EH (cell line): ENCODE measurements at places on chromosomes 2 and 18.
A peak's percentile ranks its signal among the peaks of the same experiment; 100 is the strongest.

DNA sequence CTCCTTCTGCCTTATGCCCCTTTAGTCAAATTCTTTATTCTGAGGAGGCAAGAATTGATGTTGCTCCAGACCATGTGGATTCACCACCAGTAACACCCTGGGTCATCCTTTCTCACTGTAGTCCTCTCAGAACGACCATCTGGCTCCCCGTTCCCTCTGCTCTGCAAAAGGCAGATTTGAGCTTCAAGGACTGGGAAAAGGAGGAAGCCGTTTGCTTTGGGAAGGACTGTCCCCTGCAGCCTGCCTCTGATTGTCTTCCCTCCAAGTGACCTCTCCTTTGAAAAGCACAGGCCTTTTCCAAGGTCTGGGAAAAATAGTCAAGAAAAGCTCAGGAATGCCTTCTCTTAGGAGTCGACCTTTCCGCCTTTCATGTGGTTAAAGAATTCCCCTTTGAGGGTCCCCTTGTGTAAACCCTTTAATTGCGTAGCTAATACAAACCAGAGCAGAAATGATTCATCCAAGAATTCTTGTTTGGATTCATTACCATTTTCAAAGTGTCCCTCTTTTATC lies 130.1 kb upstream of the COPS8 start:
- DNase-seq: peak; percentile 6

- DNase-seq: no peak
Observed at GRCh38 chr2:147468349-147468748, 376.5 kb upstream of the ACVR2A start.

DNA sequence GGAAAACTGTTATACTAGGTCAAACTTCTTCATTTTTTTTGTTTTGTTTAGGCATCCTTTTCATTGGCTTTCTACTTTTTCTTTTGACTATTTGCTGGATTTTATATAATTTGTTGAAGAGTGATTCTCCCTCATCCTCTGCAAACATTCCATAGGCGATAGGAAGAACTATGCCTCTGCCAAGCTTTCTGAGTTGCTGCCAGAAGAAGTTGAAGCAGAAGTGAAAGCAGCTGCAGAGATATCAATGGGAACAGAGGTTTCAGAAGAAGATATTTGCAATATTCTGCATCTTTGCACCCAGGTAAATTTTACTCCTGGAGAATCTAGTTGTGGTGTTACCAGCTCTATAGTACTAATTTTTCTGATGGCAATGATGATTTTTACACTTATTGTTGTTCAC lies 25.4 kb downstream of the NOP58 start:
- peak; percentile 18 for DNase-seq

- no peak for DNase-seq
Observed at GRCh38 chr2:193539188-193539587, 1344.5 kb upstream of the TMEFF2 start.

- no peak for DNase-seq
Observed at GRCh38 chr2:97691166-97691565, 21.7 kb downstream of the C2orf92 start.

GRCh38 chr2:207469451-207469850 lies 60.3 kb upstream of the CREB1 start:
- DNase-seq: no peak

- DNase-seq: peak; percentile 86
Observed at GRCh38 chr2:176419591-176420071, 150.4 kb downstream of the MTX2 start.

DNA sequence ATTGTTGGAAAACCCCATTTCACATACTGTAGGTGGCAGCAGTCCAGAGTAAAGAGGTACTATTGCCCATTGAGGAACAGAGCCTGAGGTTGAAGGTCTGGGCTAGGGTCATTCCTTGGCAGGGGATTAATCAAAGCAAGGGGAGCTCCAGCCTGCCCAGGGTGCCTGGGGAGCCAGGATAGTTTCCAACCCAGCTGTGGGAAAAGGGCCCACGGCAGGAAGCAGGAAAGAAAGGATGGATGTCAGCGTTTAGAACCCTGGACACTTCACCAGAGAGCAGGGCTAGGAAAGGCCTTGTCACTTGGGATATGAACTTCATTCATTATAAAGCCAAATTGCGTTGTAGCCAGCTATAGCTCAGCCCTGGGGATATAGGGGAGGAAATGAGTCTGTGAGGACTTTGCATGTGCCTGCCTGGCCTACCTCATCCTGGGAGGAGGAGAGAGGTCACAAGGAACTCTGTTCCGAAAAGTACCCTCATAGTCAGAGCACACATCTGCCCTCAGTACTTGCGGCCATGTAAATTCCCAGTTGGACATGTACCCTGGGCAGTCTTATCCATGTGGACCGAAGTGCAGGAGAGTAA lies 140.2 kb upstream of the COPS8 start:
- DNase-seq: no peak

DNA sequence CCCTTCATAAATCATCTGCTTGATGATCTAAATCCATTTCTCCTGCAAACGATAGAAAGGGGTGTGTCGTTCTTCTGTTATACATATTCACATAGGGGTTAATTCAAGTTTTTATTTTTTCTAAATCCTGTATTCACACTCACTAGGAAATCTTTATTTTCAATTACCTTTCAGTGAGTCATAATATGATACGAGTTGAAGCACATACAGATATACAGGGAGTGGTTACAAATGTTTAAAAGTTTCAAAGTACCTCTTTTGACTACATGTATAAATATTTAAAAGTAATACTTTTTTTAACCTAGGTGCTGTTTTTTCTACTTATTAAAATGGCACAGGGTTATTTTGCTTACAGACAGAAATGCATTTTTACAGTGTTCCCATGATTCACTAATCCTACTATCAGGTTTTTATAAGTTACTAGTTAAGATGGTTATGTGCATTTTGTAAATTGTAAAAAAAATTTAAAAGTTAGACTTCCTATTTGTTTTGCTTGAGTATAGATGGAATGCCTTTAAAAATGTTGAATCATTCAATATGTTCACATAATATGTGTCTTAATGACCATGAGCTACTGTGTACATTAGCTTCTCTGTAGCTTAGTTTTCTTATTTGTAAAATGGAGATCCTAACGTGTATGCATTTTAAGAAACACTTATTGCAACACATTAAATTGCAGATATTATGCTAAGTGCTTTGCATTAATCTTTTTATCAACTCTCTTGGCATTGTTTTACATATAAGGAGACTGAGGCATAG lies 1378.1 kb downstream of the DSC3 start:
- DNase-seq: no peak

- DNase-seq: no peak
Observed at GRCh38 chr18:8800876-8801262, 95.5 kb downstream of the MTCL1 start.

- DNase-seq: no peak
Observed at GRCh38 chr2:159855143-159855542, 57.1 kb upstream of the CD302 start.
